ENCODE measurements at places on chromosomes 2 and 18. TPM values are rescaled to one million over a fixed set of nuclear protein-coding genes. Genes with fewer than 3 reads are reported as not detected.

Gene C2orf81
- total RNA-seq: 0.13 TPM

Gene FBXO48
- 0.25 TPM for total RNA-seq

GRCh38 chr18:58591286-58591685 is 37.6 kb downstream of the ALPK2 start:
- DNase-seq: no peak

- DNase-seq: peak; percentile 87
These were observed 102.3 kb downstream of the SPTBN1 start for GRCh38 chr2:54558188-54559005.

GRCh38 chr2:233925402-233925801 is 8.2 kb downstream of the TRPM8 start:
- DNase-seq: no peak

GRCh38 chr2:235373171-235373570 is 120.7 kb upstream of the AGAP1 start:
- no peak for DNase-seq

DNA sequence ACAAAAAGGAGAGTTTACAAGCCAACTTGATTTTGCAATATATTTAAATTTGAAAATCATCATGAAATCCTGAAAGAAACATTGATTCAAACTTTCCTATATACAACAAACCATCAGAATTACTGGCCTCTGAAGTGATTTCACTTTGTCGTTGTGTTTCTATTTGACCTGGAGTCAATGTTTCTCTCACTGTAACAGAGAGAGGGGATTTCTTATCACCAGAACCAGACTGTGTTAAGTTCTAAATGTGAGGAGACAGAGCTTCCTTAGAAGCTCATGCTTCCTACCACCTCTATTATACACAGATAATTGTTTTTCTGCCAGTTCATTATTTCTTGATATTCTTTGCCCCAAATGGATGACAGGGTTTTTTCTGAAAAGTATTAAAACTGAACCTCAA is 245.0 kb upstream of the RND3 start:
- no peak for DNase-seq
